ENCODE measurements at places on chromosomes 2 and 18.
A peak's percentile ranks its signal among the peaks of the same experiment; 100 is the strongest.

GRCh38 chr2:56372071-56372656 lies 188.4 kb downstream of the CCDC85A start:
- DNase-seq = no peak

- DNase-seq = no peak
These were observed 159.5 kb downstream of the SETBP1 start for GRCh38 chr18:44840058-44840790.

- DNase-seq = no peak
These were observed 172.8 kb downstream of the GLI2 start for GRCh38 chr2:120908314-120908975.

- peak; percentile 78 for DNase-seq
These were observed 631.5 kb downstream of the NYAP2 start for GRCh38 chr2:226030788-226031646.
